ENCODE measurements at places on chromosomes 11 and 22. TPM values are rescaled to one million over a fixed set of nuclear protein-coding genes. Genes with fewer than 3 reads are reported as not detected.
A peak's percentile ranks its signal among the peaks of the same experiment; 100 is the strongest.

- DNase-seq = no peak
These were observed 789 bp downstream of the SIK2 start for GRCh38 chr11:111602865-111603610.

DNA sequence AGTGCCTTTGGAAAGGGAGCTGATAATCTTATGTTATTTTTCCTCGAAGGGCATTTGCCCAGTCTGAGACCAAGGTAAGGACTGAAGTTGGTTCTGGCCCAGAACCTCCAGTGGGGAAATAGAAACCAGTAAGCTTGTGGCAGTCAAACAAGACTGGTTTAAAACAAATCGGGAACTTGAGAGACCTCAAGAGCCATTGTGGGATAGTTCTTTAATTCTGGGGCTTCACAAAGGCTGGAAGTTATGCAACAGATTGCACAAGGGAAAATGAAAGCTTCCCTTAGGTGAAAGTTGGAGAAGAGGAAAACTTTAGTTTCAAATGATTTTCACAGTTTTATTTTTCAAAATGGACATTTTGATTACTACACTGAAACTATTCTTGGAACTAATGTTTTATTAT lies 33.5 kb upstream of the RAB38 start:
- DNase-seq = no peak

DNA sequence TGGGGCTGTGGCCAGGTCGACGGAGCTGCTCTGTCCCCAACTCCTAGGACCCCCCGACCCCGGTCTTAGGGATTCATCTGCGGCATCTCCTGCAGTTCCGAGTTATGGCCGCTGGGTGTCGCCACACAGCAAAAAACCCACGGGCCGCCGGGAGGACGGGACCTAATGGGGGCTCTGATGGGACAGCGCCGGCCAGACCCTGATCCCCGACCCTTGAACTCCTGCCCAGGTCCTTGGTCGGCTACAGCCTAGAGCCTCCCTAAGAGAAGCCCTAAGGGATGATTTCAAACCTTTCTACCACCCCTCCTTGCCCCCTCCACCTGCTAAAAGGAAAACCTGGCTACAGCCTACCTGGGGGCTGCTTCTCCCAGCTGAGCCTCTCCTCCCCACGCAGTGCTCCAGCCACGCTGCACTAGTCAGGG lies 30.8 kb upstream of the LRRC10B start:
- no peak for DNase-seq

GRCh38 chr11:118930094-118930712 lies 4.5 kb upstream of the BCL9L start:
- DNase-seq = peak; percentile 65

DNA sequence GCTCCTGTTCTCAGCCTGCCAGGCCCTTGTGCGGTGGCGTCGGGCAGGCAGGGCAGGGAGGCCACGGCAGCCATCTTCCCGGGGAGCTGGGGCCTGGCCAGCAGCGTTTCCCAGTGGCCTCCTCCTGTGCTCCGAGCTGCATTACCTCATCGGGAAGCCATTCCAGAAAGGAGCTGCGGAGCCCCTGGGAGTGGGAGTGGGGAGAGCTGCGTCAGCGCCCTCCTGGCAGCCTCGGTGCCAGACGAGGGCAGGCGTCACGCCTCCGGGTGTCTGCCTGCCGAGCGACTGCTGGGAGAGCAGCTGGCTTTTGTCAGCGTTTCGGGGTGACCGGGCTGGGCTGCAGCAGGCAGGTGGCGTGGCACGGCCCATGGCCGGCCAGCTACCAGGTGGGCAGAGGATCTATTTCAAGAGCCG lies 30.9 kb upstream of the WNT7B start:
- DNase-seq = peak; percentile 97

Gene CCDC34
- total RNA-seq = 29.7 TPM

DNA sequence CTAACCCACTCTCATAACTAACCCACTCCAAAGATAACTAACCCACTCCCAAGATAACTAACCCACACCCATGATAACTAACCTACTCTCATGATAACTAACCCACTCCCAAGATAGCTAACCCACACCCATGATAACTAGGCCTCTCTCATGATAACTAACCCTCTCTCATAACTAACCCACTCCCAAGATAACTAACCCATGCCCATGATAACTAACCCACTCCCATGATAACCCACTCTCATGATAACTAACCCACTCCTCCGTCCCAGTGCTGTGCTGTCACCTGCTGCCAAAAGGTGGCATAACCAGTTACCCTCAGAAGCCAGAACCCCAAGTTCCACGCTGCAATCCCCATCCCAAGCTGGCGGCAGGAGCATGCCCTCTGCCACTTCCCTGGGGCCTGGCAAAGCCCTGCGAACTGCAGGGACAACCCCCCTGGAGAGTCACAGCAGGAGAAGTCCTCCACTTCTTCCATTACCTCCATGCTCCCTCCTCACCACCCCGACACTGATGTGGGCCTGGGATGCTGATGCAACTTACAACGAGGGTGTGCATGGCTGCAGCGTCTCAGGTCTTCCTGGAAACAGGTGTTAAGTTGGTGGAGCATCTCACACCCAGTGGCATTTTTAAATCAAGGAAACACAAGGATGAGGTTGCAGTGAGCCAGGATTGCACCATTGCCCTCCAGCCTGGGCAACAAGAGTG lies 30.8 kb upstream of the CELSR1 start:
- no peak for DNase-seq

DNA sequence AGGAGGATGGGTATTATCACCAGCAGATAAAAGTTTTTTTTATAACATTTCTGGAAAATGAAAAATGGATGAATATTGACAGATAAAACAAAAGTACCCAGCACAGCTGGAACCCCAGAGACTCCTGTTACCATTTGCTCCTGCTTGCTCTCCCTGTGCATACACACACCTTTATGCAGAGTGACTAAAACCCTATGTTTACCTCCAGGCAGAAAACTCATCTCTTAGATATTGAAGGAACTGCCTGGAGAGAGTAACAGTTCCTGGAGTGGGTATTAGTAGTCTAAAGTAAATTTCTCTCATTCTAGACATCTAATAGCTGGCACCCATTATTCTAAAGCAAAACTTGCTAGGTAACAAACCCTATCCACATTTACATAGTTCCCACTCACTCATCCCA lies 38.0 kb downstream of the CYP2R1 start:
- no peak for DNase-seq

DNA sequence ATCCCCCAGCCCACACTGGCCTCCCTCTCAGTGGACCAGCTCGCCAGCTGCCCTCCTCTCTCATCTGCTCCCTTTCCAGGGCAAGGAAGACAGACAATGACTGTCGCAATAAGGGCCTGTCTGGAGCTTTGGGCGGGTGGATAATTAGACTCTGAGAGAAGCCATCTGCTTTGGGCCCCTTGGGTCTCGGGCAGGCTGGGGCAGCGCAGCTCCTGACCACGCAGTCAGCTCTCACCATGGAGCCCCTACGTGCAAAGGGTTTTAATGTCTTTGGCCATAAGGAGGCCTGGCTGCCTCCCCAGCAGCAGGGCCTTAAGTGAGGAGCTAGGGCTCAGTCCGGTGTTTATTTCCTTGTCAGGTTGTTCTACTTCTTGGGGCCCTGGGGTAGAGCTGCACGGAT lies 153.9 kb downstream of the CHST1 start:
- DNase-seq = no peak

DNA sequence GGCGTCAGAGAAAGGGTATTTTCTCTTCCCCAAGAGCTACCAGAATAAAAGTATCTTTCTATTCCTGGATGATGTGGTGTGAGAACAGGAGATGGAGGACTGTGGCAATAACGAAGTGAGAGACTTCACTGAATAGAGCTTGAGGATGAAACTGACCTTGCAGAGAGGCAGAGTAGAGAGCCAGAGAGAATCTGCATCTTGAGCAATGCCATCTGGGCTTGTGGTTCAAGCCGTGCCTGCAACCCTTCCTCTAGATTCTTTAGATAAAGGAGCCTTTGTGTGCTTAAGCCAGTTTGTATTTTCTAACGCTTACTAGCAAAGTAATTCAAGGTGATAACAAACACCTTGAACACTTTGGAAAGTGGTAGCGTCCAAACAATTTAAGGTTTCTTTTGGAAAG lies 2.2 kb downstream of the ME3 start:
- DNase-seq = peak; percentile 24

DNA sequence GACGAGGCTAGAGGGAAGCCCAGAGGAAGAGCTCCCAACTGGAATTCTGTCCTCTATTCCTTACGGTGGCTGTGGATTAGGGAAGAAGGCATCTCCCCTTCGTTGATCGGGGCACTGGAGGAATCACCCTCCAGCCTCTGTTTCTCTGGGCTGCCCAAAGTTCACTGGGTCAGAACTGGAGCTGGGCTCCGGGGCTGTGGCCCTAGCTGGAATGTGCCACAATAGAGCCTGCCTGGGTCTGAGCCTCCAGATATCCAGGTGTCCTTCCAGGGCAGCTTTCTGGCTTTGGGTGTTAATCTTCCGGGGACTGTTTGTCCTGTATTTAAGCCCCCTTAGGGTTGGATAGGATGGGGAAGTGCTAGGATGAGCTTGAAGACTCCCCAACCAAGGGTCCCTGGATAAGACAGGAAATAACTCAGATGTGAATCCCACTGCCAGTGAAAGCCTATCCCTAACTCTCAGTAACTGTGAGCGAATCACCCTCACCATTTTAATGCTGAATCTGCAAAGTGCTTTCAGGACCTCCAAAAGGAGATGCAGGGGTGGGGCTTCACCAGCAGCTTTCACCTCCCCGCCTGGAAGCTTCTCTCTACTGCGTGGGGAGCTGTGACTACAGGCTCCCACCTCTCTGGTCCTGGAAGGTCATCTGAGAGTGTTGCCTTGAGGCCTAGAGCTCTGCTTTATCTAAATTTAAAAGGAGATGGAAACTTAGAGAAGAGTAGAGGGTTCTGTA lies 9.5 kb downstream of the YPEL4 start:
- no peak for DNase-seq

- no peak for DNase-seq
These were observed 119.9 kb downstream of the FEZ1 start for GRCh38 chr11:125376117-125376516.

Data from H4 (cell line).